NCI-H1436 (cell line): ENCODE measurements at places on chromosomes 5 and 9.

GRCh38 chr9:38018241-38018957 is 50.6 kb downstream of the SHB start:
- no peak for DNase-seq

GRCh38 chr9:97978371-97979130 is 4.6 kb upstream of the ANP32B start:
- no peak for DNase-seq

DNA sequence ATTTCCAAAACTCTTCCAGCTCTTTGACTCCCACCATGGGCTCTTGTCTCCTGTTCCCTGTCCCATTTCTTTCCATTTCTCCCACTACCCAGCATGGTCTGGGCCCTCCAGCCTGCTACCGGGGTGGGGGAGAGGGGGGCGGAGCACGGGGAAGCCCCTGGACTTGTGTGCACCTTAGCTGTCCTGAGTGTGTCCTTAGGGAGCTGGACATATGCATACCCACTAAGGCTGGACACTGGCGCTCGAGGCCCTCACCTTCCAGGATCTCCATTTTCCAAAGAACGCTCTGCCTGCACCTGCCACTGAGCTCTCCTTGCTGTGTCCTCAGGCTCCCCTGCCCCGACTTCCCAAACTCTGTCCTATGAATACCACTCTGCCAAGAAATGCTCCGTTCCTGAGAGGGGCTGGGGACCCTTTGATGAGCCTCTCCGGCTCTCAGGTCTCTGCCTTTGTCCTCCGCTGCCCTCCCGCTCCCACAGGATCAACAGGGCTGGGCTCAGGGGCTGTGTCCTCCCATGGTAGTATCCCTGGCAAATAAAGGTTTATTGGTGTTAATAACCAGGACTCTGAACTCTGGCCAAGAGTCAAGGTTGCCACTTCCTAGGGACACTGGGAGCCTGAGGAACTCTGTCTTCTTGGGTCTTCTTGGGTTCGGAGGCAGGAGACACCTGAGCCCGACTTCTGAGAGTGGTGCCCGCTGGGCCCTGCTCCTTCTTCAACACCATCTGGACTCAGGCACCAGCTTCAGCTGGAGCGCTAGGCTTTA is 831 bp upstream of the SHROOM1 start:
- no peak for DNase-seq

DNA sequence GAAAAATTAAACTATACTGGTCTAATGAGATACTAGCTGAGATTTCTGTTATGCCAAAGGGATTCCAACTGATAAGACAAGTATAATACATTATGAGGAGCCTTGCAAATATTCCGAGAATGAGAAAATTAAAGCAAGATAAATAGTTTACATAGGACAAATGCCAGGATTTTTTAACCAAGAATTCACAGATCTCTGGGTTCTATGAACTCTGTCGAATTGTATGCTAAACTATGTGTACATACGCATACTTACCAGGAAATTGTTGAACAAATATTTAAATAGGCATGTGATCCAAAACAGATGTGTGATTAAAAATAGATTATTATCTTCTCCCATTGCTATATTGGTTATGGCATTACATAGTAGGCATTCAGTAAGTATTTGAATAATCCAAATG is 616.6 kb downstream of the GABRG2 start:
- no peak for DNase-seq

DNA sequence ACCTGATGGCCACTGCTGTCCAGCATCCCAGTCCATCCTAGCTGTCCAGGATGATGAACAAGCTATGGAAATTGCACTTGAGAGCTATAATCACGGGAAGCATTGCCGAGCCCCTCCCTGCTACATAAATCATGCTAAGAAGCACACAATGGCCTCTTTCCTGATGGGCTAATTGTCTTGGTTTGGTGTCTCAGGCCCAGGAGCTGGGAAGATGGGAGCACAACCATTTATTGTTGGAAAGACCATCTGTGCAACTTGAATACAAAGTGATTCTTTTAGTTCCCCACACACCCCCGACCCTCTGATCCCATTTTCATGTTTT is 80.4 kb downstream of the RGS3 start:
- no peak for DNase-seq

- DNase-seq: no peak
Observed at GRCh38 chr9:2281031-2281802, 266.1 kb downstream of the SMARCA2 start.

DNA sequence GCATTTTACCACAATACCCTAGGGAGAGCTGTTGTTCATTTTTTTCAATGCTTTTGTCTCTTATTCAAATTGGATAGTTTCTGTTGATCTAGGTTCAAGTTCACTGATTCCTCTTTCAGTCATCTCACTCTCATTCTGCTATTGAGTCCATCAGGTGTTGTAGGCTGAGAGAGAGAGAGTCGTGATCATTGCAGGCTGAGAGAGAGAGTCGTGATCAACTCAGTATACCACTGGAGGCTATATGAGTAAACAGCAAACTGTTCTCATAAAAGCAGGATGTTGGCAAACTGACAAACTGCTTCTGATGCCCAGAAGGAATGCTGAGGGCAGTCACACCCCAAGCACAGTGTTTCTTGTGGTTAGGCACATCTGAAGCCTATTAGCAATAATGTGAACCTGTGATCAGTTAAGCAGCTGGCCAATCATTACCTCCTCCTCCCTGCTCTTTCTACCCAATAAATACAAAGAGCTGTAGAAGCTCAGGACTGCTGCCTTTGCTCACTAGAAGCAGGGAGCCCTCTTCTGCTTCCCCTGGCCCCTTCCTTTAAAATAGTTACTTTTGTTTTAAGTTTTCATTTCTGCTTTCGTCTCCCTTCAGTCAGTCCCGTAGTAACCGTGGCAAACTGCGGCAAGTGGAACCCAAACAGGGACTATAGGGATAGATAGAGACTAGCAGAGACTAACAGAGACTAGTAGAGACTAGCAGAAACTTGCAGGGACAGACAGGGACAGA is 476.1 kb upstream of the ACO1 start:
- no peak for DNase-seq

GRCh38 chr9:134386951-134387831 is 60.9 kb downstream of the RXRA start:
- DNase-seq: no peak

- DNase-seq: no peak
Observed at GRCh38 chr5:135181653-135182052, 147.6 kb upstream of the PITX1 start.

GRCh38 chr5:7529880-7530279 is 133.9 kb downstream of the ADCY2 start:
- no peak for DNase-seq
